GM12892 (cell line): ENCODE measurements at places on chromosomes 13 and 19.

GRCh38 chr13:100673376-100673712, 1.3 kb downstream of the TMTC4 start:
- no peak for DNase-seq

DNA sequence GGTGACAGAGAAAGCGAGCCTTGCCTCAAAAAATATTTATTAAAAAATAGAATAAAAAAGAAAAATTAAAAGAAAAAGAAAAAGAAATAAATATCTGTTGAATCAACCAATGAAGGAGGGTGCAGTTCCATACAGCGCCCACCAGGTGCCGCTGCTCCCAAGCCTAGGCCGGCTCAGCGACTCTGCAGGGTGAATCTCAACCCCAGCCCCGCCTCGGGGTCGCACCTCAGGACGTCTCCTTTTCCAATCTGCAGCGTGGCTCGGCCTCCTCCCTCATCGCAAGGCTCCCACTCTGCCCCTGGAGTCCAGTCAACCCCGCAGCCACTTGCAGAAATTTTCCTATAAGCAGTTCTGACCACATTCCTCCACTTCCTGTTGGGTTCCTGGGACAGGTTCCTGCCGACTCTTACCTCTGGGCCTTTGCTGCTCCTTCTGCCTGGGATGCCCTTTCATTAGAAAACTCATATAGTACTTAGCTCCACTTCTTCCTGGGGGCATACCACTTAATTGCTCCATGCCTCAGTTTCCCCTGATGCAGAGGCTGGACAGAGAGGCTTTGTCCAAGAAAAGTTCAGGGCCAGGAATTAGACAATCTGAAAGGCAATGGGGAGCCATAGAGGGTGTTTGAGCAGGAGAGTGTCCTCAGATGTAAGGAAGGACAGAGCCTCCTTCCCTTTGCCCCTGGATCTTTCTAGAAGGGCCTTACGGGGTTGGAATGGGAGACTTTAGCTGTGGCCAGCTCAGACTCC, 24.3 kb downstream of the NFILZ start:
- peak; percentile 70 for DNase-seq

DNA sequence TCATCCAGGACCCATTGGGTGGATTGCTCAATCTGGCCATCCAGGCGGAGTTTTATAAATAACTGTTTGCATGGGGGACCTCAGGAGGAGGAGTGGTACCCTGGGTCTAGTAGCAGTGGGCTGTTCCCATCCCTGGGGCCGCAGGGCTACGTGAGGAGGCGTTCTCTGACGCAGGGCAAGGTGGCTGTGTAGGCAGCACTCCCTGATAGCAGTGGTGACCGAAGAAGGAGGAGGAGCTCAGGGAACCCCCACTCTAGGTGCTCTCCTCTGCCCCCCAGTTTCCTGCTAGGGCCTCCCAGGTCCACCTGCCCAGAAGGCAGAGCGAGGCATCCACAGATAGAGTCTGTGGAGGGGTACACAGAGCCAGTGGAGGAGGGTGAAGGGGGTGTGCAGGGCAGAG, 64.1 kb downstream of the CCNE1 start:
- DNase-seq: no peak

DNA sequence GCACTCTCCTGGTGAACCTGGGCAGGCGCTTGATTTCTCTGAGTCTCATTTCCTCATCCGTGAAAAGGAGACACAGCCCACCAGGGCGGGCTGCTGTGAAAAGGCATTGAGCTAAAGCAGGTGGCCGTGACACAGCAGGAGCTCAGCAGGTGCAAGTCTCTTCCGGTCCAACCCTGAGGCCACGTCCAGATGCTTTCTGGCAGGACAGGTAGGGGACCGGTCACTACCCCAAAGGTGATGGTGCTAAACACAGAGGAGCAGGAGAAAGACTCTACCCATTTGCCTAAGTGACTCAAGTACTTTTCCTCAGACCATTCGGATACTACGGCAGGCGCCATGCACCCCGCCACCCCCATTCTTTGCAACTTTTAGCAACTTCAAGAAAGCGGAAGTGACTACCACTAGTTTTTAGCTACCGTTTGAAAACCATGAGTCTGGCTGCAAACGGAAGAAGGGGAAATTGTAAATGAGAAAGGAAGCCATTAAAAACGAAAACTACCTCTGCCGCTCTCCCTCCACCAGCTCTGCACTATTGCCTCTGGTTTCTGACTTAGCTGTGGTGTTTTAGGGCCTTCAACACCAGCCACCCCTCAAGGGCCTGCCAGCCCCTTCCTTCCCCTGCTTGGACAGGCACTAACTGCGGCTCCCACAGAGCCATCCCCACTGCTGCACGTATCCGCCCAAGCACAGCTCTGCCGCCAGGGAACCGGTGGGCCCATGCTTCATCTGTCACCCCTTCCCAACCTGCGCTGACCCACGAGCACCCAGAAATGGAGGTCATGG, 4.8 kb downstream of the PPP6R1 start:
- peak; percentile 69 for DNase-seq

GRCh38 chr13:27964741-27965323, 4.3 kb downstream of the CDX2 start:
- no peak for DNase-seq

DNA sequence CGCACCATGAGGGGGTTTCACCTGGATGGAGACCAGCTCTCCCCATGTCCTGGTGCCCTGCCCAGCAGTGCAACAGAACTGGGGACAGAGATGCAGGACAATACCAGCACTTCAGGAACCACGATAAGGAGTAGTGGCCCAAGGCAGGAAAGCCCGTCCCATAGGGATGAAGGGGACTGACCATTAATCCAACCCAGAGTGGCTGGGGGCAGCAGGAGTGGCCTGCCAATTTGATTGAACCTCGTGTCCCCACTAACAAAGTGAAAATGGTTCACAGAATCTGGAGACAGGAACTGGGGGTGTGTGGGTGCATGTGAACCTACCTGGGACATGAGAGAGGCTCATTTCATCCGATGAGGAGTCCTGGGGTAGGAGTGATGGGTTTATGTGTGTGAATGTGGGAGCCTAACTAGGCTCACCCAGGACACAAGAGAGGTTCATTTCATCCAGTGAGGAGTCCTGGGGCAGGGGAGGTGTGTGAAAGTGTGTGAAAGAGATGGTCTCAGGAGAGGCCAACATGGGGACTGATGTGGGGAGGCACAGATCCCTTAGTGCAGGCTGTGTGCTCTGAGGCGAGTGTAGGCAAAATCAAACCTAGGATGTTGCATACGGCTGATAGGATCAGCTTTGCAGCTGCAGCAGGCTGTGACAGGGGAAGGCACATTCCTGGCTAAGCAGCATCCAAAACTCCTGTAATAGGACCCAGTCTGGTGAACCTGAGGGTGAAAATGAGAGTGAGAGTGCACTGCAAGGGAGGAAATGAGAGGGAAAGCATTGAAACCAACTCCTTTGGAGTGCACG, 98.2 kb downstream of the ZNF429 start:
- DNase-seq: no peak

DNA sequence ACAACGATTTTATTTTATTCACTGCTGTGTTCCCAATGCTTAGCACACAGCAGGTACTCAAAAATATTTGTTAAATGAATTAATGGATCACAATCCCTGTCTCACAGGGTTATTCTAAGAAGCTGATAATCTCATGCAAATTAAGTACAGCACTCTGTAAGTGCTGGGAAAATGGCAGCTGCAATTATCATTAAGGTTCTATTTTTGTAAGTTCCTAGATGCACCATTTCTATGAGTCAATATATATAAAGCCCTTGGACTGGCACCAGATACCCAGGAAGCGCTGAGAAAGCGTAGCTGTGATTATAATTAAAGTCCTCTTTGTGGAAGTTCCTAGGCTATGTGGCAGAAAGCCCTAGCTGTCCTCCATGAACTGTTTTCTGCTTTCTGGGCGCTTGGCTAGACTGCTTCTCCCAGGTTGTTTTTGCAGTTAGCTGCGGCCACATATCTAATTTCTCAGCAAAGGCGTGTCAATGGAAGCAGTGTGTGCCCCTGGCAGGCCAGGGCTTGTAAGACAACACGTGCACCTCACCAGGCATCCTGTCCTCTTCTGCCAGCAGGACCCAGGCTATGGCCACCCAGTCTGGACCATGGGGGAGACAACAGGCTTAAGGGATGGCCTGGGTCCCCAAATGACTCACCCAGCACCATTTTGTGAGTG, 5.2 kb upstream of the SRRM5 start:
- no peak for DNase-seq

DNA sequence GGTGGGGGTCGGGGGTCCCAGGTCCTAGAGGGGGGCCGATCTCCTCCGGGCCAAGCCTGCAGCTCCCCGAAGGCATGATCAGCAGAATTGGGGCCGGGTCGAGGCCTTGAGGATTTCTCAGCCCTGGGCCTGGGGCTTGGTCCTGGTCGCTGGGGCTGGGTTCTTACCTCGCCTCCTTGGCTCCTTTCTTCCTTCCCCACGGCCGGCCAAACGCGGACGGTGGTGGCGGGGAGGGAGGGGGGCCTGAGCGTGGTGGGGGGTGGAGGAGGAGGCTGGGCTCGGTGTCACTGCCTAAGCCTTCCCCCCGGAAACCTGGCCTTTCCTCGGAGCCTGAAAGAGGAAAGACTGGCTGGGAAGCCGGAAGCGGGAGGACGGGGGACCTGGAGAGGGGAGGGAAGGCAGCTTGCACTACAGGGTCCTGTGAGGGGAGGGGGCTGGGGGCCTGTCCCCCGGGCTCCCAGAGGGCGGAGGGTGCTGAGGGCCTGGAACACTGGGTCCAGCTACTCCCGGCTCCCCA, at the start of gene ZNF579:
TSS of gene ZNF579 (minus strand) at position 221 of the 517 bp plus-strand sequence. CDS start 1,209 bp downstream, outside the sequence.
- DNase-seq: peak; percentile 82

- no peak for DNase-seq
Measured at GRCh38 chr19:35261356-35262100, 7.2 kb upstream of the USF2 start.
